ENCODE measurements at places on chromosomes 6 and 20. TPM values are rescaled to one million over a fixed set of nuclear protein-coding genes. Genes with fewer than 3 reads are reported as not detected.

The OPN5 gene
- total RNA-seq = not detected

DNA sequence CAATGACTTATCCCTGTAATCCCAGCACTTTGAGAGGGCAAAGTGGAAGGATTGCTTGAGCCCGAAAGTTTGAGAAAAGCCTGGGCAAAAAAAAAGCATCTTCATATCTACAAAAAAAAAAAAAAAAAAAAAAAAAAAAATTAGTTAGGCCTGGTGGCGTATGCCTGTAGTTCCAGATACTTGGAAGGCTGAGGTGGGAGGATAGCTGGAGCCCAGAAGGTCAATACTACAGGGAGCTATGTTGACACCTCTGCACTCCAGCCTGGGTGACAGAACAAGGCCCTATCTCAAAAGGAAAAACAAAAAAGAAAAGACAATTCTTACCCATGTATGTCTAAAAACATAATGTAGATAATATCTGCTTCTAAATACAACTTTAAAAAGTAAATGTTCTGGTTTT lies 27.2 kb downstream of the CRISP1 start:
- DNase-seq = no peak

The PKIB gene
- total RNA-seq = 1.2 TPM

DNA sequence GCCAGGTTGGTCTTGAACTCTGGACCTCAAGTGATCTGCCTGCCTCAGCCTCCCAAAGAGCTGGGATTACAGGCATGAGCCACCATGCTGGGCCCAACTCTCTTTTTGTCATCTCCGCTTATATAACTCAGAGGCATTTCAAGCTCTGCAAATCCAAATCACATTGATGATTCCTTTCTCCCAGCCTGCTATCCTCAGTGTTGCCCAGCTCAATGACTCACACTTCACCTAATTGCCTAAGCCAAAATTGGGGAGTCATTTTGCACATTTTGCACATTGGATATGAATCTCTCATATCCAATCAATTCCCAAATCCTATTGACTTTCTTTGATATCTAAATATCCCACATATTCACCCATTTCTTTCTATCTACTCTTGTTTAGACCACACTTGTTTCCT lies 3.9 kb downstream of the UTRN start:
- no peak for DNase-seq

The CYP24A1 gene
- not detected for total RNA-seq

The TPBG gene
- 111 TPM for total RNA-seq
